NCI-H2029 treated with DMSO at 0.1 percent for 48 hours (cell line): ENCODE measurements at places on chromosomes 5 and 9.

DNA sequence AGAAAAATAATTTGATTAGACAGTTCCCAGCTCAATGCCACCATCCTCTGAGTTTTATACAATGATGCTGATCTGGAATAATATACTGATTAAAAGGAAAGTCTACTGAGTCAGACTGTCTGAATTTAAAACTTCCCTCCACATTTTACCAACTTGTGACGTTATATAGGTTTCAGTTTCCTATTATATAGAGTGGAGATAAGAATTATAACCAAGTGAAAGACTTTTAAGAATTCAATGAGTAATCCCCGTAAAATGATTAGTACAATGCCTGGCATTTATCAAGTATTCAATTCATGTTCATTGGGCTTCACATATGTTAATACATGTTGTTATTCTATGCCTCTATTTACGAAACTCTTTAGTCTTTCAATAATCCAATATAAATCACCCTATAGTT is 166.0 kb downstream of the CDH9 start:
- DNase-seq: no peak

DNA sequence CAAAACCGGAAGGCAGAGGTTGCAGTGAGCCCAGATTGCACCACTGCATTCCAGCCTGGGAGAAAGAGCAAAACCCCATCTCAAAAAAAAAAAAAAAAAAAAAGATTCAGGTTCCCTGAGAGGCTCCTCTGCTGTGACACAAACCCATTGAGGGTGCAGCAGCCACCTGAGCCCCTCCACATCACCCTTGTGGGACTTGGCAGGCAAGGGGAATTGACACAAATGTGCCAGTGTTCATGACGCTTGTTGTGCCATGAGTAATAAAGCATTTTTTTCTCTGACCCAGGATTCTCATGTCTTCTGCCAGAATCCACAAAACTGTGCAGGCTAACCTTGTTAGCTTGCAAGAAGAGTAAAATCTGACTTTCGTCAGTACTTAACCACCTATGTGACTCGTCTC is 149.6 kb downstream of the TTC39B start:
- no peak for DNase-seq

DNA sequence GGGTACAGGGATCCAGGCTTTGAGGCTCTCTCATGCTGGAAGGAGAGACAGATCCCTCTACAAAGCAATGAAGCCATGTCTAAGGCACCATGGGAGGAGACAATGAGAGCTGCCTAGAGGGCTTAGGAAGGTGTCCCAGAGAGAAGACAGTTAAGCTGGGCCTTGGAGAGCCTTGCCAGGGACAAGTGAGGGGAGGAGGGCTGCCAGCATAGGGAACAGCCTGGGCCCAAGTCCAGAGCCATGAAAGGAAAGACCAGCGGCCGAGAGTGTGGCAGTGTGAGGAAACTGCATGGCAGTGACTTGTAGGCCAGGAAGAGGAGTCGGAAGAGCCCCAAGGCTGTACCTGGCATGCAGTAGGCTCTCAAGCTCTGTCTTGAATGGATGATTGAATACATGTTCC is 88.5 kb downstream of the PSD2 start:
- DNase-seq: no peak

- peak; percentile 39 for DNase-seq
These were observed 53.3 kb upstream of the FAM169A start for GRCh38 chr5:74919487-74919886.

DNA sequence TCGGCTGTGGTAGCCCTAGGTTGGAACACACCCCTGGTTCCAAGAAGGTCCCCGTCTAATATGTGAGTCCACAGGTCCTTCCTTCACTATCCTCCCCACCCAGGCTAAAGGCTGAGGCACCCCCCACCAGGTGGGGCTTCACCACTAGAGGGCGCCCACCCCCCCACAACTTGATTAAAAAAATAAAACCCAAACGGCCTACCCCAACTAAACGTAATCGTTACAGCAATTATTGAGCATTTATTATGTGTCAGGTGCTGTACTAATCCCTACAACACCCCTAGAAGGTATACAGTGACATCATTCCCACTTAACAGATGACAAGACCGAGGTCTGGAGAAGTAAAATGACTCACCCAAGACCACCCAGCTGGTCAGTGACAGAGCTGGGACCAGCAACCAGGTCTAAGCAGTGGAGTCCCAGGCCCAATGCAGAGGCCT is 65.0 kb downstream of the FGF18 start:
- DNase-seq: no peak
